ENCODE measurements at places on chromosomes 2 and 18.

- no peak for DNase-seq
These were observed 165.8 kb upstream of the TCF4 start for GRCh38 chr18:55753643-55754263.

DNA sequence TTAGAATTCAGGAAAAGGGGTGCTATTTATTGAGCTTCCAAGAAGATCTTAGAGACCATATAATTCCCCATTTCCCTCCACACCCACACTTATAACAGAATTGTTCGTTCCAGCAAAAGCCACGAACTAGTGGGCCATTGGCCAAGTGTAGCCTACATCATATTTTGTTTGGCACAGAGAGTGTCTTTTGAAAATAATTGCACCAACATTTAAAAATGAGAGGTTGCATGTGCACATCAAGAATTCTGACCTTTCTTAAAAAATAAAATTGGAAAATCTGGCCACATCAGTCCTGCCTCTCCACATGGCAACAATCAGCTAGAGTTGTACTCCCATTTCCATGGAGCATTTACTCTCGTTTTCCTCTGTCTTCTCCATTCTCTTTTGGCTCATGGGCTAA is 655.5 kb upstream of the FANCL start:
- DNase-seq: no peak

DNA sequence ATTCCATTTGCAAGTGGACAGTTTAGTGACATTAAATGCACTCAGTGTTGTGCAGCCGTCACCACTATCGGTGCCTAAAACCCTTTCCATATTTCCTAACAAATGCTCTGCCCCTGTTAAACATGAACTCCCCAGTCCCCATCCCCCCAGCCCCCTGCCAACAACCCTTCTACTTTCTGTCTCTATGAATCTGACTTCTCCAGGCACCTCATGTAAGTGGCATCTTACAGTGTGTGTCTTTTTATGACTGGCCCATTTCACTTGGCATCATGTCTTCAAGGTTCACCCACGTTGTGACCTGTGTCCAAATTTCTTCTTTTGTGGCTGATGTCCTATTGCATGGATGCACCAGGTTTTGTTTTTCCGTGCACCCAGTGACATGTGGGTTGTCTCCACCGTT is 140.9 kb upstream of the GPC1 start:
- no peak for DNase-seq

- DNase-seq: no peak
These were observed 40.5 kb downstream of the NOP58 start for GRCh38 chr2:202306034-202306433.

GRCh38 chr2:68134554-68134953 is 23.1 kb upstream of the PNO1 start:
- DNase-seq: no peak

DNA sequence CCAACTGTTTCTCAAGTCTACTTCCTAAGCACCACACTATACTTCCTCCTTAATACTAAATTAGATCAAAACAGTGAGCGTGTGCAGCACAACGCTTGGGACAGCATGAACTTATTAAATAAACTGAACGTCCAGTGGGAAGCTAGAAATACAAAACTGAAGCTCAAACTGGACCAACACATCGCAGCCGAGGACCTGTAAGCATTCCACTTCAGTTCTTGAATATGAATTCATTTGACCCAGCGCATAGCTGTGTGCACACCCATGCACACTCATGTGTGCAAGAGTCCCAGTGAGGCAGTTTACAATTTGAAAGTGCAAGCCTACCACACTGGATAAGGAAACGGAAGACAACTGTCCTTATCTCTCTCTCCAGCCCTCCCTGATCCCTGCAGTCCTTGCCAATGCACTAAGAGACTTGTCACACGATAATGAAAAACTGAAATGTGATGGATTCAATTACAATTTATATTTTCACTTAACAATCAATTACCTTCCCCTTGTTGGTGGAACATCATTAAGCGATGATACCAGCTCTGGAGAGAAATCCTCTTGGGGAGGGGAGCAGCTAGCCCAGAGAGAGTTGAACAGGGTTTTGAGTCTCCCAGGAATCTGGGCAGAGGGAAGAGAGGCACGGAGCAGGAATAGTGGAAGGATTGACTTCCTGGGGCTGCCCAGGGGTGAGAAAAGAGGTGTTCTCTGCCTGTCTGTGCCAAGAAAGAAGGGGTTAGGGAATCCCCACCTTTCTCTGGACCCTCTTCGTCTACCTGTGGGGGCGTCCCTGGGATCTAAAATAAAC is 186.5 kb upstream of the KLHL29 start:
- no peak for DNase-seq

- no peak for DNase-seq
These were observed 635.8 kb downstream of the DSC3 start for GRCh38 chr18:30406728-30407127.

DNA sequence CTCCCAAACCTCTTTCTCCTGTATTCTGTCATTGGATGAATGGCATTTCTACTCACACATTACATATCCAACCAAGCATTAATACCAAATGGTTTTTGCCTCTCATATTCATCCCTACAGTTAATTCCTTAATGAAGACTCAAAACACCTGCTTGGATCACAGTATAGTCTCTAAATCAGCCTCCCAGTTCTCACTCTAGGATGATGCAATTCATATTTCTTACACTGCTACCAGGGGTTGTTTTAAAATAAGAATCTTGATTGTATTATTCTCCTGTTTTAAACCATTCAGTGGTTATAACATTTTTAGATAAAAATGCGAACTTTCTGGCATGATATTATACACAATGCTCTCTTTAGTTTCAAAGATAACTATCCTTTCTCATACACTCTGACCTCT is 281.4 kb upstream of the ZEB2 start:
- DNase-seq: no peak

GRCh38 chr2:45728458-45728942 is 77.0 kb downstream of the PRKCE start:
- DNase-seq: no peak

DNA sequence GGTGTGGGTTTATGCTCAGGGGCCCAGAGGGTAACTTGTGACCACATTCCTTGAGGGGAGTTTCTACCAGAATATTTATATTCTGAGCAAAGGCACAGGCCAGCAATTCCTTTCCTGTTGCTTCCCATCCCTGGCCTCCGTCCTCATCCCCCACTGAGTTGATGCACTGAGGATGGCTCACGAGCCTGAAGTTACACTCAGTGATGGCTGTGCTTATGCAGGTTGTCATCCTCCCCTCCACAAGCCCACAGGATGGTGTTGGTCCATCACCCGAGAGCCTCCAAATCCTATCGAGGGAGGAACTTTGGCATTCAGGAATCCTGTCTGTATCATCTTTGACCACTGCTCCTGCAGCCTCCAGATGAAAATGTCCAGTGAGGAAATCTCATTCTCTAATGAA is 28.4 kb upstream of the FHOD3 start:
- no peak for DNase-seq

DNA sequence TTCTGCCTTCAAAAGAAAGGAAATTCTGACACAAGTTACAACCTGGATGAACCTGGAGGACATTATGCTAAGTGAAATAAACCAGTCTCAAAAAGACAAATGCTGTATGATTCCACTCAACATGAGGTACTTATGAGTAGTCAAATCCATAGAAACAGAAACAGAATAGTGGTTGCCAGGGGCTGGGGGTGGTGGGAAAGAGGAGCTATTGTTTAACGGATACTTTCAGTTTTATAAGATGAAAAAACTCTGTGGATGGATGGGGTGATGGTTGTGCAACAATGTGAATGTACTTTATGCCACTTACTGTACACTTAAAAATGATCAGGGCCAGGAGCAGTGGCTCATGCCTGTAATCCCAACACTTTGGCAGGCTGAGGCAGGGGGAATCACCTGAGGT is 15.4 kb downstream of the SLC35F5 start:
- DNase-seq: no peak

DNA sequence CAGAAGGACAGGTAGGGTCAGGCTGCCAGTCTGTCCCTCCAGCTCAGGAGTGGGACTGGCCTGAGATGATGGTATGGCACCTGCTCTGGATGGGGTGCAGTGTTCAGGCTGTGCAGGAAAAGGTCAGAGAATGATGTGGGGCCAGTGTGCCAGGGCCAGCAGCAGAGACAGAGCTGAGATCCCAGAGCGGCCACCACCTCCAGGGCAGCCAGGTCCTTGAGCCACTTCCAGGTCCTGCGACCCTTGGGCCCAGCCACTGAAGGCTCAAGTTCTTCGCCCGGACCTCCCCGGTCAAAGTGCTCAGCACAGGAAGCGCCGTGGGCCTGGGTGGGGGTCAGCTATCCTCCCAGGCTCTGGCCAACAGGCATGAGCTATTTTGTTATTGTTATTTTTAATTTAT is 12.1 kb upstream of the ARMC9 start:
- DNase-seq: no peak

GRCh38 chr2:179264368-179265081 is at the start of gene SESTD1:
Gene SESTD1 (minus strand): TSS chr2:179264832. CDS start chr2:179191841, 72,991 bp downstream.
- DNase-seq: no peak

GRCh38 chr2:63875131-63875527 is 33.4 kb downstream of the UGP2 start:
- DNase-seq: no peak

- no peak for DNase-seq
These were observed 113.6 kb upstream of the COL5A2 start for GRCh38 chr2:189293164-189293563.

GRCh38 chr2:25259737-25260124 is 82.0 kb downstream of the DNMT3A start:
- no peak for DNase-seq

DNA sequence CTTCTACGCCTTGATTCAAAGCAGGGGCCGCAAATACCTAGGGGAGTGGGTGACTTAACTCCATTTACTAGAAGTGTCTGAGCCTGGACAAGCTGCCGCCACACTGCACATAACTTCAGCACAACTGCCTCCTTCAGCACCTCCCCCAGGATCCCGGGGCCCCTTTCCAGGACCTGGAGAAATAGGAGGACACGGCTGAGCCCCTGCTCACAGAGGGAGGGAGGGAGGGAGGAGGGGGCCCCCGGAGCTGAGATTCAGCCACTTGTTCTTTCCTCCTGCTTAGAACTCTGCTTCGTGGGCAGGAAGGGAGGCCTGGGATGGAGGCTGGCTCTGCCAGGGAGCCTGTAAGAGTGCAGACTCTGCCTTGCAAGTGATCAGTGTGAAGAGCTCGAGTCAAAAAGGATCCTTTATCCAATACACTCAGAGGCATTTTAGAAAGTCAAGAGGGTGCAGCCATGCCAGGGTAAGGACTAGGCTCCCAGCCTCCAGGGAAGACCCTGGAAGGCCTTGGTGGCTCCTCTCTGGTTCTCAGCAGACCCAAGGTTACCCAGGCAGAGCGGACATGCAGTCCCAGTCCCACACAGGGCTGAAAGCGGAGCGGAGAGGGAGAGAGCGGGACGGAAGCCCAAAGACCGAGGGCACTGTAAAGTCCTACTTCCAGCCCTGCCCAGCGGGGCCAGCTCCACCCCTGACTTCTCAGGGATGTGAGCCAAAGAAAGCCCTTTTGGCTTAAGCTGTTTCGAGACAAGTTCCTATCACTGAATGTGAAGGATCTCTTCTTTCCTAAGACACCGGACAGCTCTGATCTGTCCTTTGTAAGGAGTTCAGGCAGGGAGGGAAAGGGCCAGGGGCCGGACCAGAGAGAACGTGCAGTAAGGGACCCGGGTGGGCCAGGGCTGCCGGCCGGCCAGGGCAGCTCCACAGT is 8.6 kb upstream of the ARMC9 start:
- DNase-seq: no peak

DNA sequence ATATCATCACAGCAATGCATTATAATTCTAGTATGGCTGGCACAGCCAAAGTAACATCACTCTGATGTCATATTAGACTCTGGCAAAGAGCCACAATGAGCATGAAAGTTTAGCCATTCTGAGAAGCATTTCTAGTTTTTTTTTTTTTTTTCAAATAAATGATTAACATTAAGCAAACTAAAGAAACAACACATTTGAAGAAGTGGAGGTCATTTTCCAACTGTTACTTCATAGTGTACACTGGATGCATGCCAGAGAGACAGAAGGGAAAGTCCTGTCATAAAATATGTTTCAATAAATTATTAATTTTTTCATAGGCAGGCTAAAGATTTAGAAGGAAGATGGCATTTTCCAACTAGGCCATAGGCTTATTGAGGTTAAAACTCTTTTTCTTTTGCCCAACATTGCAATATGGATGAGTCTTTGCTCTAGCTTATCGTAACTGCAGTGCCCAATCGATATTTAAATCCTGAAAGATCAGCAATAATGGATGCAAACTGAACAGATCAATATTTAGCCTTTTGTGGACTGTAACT is 1630.4 kb upstream of the ACVR2A start:
- DNase-seq: no peak

GRCh38 chr2:207107551-207107950 is 58.2 kb downstream of the KLF7 start:
- DNase-seq: no peak

DNA sequence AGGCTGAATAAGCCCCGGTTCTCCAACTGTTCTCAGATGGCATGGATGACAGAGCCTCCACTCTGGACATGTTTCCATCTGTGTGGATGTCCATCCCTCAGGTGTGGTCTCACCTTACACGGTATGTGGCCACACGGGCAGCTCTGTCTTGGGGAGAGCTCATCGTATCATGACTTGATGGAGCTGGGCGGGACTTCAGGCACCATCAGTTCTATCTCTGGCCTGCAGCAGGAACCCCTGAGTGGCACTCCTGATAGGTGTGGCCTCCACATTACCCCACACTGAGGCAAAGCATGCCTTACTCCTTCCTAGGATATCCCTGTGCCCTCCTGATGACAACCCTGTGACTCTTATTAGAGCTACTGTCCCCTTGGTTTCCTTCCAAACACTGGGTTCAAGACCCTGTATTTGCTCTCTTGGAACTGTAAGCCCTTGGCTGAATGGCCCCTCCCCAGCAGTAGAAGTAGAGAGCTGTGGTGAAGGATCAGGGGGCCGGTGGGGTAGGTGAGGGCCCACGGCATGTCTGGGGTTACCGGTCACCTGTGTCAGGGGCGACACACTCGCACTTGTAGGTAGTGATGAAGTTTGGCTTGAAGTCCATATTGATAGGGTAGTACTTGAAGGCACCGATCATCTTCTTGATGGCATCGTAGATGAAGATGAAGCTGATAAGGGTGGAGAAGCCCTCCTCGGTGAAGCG is 48.2 kb downstream of the MTHFD2 start:
- no peak for DNase-seq

- DNase-seq: no peak
These were observed 725 bp upstream of the ANKRD53 start for GRCh38 chr2:70977605-70978205.

GRCh38 chr2:240814946-240815760 is 4.9 kb downstream of the KIF1A start:
- no peak for DNase-seq

GRCh38 chr2:44674473-44675284 is 266.8 kb upstream of the SIX3 start:
- no peak for DNase-seq

DNA sequence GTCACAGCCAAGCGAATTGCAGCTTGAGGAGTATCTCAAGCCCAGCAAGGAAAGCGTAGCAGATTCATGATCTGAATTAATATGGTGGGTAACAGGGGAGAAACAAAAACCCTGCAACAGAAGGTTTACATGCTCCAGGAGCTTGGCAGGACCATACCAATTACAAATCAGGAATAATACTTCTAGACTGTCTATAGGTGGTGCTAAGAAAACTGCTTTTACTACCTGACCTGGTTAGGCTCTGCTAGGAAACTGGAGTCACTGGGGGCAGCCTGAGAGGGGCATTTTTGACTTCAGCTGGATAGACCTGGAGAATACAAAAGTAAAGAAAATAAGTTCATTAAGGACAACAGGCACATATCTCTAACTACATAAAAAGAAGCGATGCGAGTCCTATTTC is 24.6 kb upstream of the SPOPL start:
- DNase-seq: no peak

Measured in stimulated activated CD8-positive, alpha-beta memory T cell treated with anti-CD3 and anti-CD28 coated beads, Interleukin-2, amount 100 ng/mL, for 1 hour (primary cell).